Amniotic epithelial cell (primary cell): ENCODE measurements at places on chromosomes 7 and 10.

DNA sequence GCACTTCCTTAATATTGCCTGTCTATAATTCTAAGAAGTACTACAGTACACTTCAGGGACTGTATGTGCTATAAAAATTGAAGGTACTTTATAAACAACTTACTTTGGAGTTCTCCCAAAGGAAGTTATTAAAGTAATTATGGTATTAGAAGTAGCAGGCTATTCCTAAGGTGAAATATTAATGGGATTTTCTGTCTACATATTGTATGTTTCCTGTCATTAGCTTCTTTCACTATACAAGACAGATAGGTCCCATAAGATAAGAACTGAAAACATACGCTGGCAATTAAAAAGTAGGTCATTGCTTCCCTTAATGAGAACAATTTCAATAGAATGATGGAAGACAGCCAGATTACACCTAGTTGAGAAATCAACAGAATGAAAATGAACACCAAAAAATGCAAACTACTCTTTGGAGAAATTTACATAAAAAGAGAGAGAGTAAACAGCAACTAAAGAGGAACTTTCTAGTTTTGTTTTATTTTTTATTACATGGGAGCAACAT, 147.0 kb downstream of the HBP1 start:
- DNase-seq: no peak

DNA sequence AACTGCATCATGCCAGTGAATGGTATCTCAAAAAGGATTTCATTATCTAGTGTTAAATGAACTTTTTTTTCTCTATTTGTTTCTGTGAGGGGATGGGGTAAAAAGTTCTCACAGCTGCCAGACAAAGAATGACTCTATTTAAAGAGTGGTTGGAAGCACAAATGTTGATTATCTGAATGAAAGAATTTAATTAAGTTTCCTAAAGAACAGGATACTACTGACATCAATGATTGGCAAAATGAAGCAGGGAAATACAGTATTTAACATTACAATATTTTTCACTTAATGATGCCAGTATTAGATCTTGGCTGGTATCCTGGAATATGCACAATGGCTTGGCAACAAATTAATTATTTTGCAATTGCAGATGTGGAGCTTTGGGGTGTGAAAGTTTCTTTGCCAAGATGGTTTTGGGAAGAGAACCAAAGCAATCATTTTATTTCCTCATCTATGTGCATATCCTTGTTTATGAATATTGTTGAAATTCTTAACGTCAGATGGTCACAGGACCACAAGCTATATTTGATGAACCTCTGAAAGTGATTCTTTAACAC, 336.8 kb downstream of the ARL4A start:
- DNase-seq: no peak

DNA sequence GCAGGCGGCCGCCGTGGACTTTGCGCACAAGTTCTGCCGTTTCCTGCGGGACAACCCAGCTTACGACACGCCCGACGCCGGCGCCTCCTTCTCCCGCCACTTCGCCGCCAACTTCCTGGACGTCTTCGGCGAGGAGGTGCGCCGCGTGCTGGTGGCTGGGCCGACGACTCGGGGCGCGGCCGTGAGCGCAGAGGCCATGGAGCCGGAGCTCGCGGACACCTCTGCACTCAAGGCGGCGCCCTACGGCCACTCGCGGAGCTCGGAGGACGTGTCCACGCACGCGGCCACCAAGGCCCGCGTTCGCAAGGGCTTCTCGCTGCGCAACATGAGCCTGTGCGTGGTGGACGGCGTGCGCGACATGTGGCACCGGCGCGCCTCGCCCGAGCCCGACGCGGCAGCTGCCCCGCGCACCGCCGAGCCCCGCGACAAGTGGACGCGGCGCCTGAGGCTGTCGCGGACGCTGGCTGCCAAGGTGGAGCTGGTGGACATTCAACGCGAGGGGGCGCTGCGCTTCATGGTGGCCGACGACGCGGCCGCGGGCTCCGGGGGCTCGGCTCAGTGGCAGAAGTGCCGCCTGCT, 14.1 kb downstream of the SH2B2 start:
- DNase-seq: no peak

DNA sequence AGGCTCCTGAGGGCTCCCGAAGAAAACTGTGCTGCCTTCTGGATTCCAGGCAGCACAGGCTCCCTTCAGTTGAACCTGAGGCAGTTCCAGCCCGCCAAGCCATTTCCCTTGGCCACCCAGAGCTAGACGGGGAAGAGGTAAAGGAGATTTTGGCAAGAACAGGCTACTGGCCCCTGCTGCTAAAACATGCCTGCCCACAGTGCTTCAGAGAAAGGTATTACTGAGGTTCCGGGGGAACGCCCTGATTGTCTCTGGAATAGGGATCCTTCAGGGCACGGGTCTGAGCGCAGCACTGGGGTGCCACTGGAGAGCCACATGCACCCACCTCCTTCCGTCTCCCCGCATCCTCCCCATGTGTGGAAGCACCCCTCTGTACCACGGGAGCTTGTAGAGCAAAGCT, 247.4 kb downstream of the BAMBI start:
- no peak for DNase-seq

- DNase-seq: no peak
Measured at GRCh38 chr10:2543142-2543886, 524.0 kb upstream of the PFKP start.

GRCh38 chr7:15684871-15685270, 1.6 kb downstream of the MEOX2 start:
- DNase-seq: no peak

- DNase-seq: no peak
Measured at GRCh38 chr7:91299952-91300775, 35.9 kb downstream of the FZD1 start.

DNA sequence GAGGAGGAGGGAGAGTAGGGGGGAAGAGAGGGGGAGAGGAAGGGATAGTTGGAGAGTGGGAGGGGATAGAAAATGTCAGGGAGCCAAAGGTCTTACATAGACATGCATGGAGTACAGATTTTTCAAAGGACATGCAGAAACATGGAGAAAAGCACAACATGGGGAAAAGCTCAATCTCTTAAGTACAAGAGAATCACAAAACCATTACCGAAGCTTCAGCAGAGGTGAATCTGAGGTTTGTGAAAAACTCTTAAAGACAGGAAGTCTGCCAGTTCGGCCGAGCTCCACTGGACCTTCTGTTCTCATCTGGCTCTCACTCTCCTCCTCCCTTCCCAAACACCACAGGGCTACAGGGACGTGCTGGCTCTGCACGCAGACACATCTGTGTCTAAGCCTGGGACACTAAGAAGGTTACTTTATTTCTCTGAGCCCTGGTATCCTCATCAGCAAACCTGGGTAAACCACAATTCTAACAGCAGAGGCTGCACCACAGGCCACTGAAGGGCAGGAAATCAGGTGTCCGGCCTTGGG, 133.9 kb downstream of the COBL start:
- DNase-seq: no peak

GRCh38 chr7:80934321-80934720, 15.5 kb upstream of the SEMA3C start:
- DNase-seq: peak; percentile 59

DNA sequence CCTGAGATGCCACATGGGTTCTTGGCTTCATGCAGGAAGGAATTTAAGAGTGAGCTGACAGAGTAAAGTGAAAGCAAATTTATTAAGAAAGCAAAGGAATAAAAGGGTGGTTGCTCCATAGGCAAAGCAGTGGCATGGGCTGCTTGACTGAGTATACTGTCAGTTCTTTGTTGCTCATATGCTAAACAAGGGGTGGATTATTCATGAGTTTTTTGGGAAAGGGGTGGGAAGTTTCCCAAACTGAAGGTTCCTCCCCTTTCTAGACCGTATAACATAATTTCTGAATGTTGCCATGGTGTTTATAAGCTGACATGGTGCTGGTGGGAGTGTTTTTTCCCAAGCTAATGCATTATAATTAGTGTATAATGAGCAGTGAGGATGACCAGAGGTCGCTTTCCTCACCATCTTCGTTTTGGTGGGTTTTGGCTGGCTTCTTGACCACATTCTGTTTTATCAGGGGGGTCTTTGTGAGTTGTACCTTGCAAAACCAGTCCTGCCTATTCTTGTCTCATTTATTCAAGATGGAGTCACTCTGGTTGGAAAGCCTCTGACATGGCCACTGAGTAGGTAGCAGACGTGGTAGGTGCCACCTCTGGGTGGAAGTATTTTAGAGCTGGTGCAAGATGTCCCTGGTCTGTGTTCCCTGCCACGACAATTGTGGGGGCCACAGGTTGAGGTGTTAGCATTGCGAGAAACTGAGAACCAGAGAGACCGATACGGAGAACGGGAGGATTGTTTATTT, 107.5 kb upstream of the SDK1 start:
- peak; percentile 27 for DNase-seq

GRCh38 chr10:45023426-45023825, 22.7 kb downstream of the ZNF22 start:
- DNase-seq: peak; percentile 15

DNA sequence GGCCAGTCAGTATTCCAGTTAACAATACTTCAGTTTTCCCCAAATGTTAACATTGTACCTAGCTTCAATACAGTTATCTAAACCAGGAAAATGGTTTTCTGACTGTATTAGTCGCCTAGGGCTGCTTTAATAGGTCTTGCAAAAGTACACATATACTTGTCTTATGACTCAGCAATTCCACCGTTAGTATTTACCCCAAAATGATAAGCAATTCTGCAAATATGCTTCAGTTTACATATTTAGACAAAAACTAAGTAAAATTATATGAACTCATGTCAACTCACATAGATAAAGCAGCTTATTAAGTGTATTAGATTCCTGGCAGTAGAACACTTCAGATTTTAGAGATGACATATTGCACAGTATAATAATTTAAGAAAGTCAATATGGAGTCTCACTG, 363.3 kb downstream of the ARL4A start:
- DNase-seq: peak; percentile 91

- DNase-seq: no peak
Measured at GRCh38 chr10:66848856-66849255, 77.0 kb upstream of the LRRTM3 start.

GRCh38 chr7:29322023-29322712, 127.6 kb downstream of the CHN2 start:
- DNase-seq: no peak

GRCh38 chr10:48773580-48773979, 88.9 kb downstream of the WDFY4 start:
- DNase-seq: no peak

DNA sequence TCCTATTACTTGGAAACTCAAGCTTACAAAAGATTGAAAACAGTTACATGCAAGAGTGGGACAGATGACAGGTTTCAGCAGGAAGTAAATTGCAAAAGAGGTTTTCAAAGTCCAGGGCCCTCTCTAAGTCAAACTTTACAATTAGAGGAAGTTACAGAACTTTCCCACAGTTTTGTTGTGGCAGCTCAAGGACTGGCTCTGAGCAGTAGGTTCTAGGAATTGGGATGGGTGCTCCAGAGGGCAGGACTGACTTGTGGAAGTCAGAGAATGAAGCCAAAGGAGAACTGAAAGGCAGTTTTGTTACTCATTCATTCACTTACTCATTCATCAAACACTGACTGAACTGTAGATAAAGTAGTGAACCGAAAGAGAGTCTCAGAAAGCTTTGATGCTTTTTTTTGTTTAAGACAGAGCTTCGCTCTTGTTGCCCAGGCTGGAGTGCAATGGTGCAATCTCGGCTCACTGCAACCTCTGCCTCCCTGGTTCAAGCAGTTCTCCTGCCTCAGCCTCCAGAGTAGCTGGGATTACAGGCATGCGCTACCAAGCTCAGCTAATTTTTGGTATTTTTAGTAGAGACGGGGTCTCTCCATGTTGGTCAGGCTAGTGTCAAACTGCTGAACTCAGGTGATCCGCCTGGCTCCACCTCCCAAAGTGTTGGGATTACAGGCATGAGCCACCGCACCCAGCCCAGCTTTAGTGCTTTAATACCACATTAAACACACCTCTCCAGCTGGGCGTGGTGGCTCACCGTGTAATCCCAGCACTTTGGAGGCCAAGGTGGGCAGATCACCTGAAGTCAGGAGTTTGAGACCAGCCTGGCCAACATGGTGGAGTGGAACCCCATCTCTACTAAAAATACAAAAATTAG, 66.8 kb upstream of the CCNJ start:
- DNase-seq: no peak

- no peak for DNase-seq
Measured at GRCh38 chr10:62456611-62457101, 82.5 kb downstream of the ZNF365 start.

DNA sequence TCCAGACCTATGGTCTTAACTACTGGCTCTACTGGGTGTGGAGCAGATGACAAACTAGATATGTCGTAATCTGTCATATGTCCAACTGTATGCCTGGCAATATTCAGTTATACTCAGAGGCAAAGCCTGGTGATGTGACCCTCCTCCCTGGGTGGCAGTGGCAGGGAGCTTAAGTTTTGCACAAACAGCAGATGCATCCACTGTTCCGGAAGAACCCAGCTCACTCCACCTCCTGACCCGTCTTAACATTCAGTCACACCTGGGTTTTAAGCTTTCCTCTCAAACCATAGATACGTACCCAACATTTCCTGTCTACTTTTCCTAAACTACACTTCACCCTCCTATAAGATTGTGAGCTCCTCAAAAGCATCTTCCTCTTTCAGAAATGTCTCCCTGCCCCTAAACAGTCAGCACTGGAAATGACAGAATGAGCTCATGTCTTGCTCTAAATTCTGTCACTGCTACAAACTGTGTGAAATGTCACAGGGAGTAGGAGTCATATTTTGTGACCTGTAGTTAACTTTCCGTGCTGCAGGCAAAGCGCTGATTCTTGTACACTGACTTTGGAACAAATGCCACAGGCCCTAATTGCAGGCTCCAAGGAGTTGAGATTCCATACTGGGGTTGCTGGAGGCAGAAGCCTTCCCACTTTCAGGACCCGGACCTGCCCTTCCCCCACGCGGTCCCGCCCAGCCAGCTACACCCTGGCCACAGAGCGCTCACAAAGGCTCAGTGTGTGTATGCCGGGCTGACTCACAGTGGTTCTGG, 23.9 kb downstream of the SCD start:
- DNase-seq: peak; percentile 79

GRCh38 chr7:158820656-158821055, 8.7 kb downstream of the ESYT2 start:
- peak; percentile 51 for DNase-seq

DNA sequence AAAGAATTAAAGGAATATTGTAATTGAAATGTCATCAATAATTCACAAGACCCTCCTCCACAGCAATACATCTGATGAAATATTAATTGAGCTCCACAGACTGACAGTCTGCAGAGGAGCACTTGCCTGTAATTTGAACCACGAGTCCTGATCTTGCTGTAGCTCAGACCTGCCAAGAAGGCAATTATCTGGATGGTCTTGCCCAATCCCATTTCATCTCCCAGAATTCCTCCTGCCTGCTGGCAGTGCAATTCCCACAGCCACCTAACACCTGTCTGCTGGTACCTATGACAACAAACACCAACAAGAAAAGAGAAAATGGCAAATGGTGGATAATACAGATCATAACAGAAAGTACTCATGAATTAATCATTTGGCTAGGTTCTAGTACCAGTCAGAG, 38.5 kb downstream of the ERCC6 start:
- no peak for DNase-seq
